ENCODE measurements at places on chromosomes 4 and X. TPM values are rescaled to one million over a fixed set of nuclear protein-coding genes. Genes with fewer than 3 reads are reported as not detected.

Gene ITM2A
- 639 TPM for polyA plus RNA-seq

Gene ERVMER34-1
- polyA plus RNA-seq = not detected

Gene TRAM1L1
- polyA plus RNA-seq = not detected

- DNase-seq = no peak
- H3K4me1 ChIP-seq = no peaks in the 10 kb centered on the region
- no peaks in the 10 kb centered on the region for H3K27me3 ChIP-seq
Measured at GRCh38 chr4:138053641-138054301, 188.4 kb downstream of the SLC7A11 start.

GRCh38 chr4:66562276-66562806 is 892.1 kb upstream of the EPHA5 start:
- H3K4me3 ChIP-seq = no peak overlapping the region
- H3K4me1 ChIP-seq = no peaks in the 10 kb centered on the region
- no peaks in the 10 kb centered on the region for H3K36me3 ChIP-seq
- no peaks in the 10 kb centered on the region for H3K27me3 ChIP-seq

DNA sequence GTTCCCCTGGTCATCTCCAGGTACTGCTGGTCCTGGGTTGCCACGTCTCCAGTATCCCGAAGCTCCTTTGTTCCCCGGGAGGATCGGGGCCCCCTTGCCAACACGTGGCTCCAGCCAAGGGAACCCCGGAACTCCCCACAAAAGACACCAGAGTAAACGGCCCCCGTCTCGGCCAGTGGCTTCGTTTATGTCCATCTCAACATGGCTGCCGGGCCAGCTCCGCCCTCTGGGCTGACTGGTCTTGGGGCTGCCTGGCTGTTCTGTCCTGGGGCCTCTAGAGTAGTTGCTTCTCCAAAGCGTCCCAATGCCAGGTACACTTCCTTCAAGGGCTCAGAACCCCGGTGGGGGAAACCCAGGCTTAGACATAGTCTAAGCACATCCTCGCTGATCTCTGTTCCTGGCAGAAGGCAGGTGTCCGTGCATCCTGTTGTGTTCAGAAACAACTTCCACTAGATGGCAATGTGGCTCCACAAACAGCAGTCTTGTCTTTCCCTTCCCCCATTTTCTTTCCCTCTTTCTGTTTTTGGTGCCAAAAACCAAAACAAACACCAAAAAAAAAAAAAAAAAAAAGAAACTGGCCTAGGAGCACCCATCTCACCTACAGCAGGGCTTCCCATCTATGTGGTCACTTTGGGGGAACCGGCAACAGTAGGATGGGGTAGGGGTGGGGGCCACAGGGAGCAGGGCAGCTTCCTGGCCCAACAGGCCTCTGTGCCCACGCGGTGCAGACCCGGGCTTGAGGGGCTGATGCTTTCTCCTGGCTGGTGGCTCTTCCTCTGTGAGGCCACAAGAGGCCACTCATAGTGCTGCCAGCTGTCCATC is 35.3 kb downstream of the NBDY start:
- H3K27ac ChIP-seq = peak overlapping the region; percentile 82
- H3K4me1 ChIP-seq = peaks cover 19% of the 10 kb centered on the region
- peak; percentile 94 for DNase-seq
